GM12864 (cell line): ENCODE measurements at places on chromosomes 3 and 15.

- DNase-seq: no peak
Measured at GRCh38 chr15:45522328-45523165, at the start of gene SLC30A4. Gene SLC30A4, minus strand, starts transcription at chr15:45522755. Its CDS starts 401 bp downstream, at chr15:45522354.

GRCh38 chr3:38834110-38834509 is 18.1 kb upstream of the SCN10A start:
- DNase-seq: no peak

- no peak for DNase-seq
Measured at GRCh38 chr3:25426408-25426807, 1.7 kb upstream of the RARB start.

GRCh38 chr3:33855884-33856546 is 57.6 kb downstream of the PDCD6IP start:
- DNase-seq: no peak

GRCh38 chr3:180657094-180657493 is 22.2 kb downstream of the CCDC39 start:
- DNase-seq: no peak

- DNase-seq: no peak
Measured at GRCh38 chr15:43184407-43185124, 637 bp upstream of the CCNDBP1 start.

DNA sequence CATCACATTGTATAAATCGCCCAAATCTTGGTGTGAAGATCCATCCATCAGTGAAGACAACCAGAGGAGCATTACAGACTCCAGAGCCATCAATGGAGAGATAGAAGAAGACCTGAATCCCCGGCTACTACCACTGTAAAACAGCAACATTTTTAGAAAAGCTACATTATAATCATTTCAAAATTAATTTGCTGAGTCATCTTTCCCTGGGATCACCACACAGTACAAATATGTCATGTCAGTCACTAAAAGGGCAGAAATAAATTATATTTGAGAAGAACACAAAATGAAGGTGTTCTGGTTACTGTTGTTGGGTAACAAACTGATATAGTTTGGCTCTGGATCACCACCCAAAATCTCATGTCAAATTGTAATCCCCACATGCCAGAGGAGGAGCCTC is 218.5 kb upstream of the STT3B start:
- no peak for DNase-seq

GRCh38 chr3:125083776-125084175 is 28.0 kb upstream of the HEG1 start:
- DNase-seq: no peak

- DNase-seq: no peak
Measured at GRCh38 chr15:88911766-88912118, 1.4 kb downstream of the MFGE8 start.

GRCh38 chr3:59481776-59482400 is 432.1 kb upstream of the CFAP20DC start:
- no peak for DNase-seq

DNA sequence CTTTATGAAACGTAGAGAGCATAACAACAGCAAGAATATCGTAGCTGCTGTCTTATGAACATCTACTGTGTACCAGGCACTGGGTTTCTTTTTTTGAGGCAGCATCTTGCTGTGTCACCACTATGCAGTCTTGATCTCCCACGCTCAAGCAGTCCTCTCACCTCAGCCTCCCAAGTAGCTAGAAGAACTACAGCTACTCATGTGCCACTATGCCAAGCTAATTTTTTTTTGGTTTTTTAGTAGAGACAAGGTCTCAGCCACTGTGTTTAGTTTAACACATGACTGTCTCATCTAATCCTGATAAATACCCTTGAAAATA is 129.9 kb downstream of the VGLL4 start:
- no peak for DNase-seq

DNA sequence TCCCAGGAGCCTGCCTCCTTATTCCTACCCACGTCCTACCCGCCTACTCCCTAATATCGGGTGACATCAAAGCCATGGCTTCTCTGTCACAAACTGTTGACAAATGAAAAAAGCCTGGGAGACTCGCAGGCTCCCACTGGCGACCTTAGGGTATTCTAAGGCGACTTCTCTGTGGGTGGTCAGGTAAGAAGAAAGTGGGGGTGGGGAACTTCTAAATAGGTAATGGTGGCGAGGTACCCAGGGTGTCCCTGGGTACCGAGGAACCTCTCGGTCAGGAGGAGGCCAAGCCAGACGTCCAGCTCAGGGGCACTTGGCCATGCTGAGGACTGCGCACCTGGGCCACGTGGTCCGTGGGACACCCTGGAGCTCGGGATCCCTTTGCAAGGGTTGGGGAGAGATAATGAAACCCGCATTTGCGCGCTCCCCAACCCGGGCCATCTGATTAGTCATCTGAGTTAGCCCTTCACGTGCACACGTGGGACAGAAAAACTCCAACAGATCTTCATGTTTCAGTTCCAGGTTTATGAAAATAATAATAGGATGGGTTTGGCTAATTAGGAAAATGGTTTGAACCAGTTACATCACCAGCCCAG is 78.2 kb downstream of the NR2F2 start:
- no peak for DNase-seq

GRCh38 chr15:56719021-56719612 is 14.2 kb downstream of the ZNF280D start:
- no peak for DNase-seq

GRCh38 chr15:31267161-31268107 is 59.2 kb upstream of the KLF13 start:
- no peak for DNase-seq

GRCh38 chr3:192864941-192865340 is 52.7 kb downstream of the MB21D2 start:
- DNase-seq: no peak

- DNase-seq: no peak
Measured at GRCh38 chr15:74349241-74349778, 18.1 kb downstream of the CYP11A1 start.

DNA sequence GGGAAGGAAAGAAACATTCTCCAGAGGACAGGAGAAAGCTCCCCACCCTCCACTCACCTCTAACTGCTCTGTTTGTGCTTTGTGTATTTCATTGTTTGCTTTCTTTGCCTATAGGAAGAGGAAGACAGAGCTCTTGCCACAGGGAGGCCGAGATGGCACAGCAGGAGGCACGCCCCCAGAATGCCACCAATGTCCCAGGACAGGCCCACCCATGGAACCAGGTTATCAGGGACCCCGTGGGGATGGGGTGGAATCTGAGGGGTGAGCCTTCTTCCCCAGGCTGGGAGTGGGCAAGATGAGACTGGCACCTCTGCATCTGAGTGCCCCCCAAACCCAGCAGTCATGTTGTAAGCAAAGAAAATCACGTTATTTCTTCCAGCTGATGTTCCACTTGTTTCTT is 155.8 kb downstream of the TBC1D2B start:
- DNase-seq: no peak

- no peak for DNase-seq
Measured at GRCh38 chr3:190862209-190863118, at the start of gene GMNC. Gene GMNC, minus strand, starts transcription at chr3:190862694. Its CDS starts 79 bp downstream, at chr3:190862615.

DNA sequence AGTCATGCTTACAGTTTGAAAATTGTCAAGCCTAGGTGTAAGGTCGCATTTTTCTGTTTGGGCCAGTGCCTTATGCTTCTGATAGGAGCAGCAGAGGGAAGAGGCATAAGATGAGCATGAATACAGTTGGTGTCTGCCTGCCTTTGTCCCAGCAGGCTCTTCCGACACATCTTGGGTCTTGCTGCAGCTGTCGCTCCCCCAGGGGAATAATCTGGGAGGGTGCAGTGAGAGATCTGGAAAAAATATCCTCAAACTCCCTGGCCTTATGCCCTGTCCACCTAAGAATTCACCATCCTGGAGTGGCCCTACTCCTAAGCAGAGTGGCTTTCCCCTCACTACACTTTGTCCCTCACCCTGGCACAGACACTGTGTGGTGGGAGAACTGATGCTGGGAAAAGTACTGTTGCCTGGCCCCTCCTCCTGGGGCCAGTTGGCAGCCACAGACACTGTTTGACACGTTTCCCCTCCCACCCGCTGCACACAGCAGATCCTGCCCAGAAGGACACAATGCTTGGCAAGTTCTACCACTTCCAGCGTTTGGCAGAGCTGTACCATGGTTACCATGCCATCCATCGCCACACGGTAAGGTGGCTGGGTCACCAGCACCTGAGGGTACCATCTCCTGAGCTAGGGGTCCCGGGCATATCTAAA is 21.1 kb upstream of the RHO start:
- no peak for DNase-seq

DNA sequence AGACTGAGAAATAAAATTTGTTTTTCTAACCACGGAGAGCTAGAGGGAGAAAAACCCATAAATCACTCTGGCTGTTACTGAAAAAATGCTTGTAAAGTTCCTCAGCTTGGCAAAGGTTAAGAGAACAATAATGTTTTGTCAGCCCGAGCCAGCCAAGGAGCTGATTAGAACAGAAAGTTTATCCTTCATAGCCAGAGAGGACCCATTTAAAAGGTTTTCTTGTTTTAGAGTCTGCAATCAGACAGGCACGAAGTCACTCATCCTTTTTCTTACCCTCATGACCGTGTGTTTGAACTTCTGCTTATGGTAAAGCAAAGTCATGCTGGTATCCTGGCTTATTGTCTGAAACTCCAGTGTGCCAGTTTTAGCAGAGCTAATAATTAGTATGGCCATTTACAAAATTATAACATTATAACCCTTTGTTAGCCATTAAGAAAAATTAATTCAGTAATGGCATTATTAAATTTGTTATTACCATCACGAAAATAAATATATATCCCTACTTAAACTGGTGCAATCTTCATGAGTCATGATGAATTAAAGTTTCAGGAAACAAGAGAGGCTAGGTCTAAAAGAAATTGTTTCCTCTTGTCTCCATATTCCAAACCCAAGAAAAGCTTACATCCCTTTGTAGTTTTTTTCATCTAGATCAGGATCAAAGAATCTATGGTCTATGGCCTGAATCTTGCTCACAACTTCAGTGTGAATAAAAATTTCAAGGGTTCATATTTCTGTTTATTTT is 13.5 kb upstream of the STXBP5L start:
- DNase-seq: no peak

DNA sequence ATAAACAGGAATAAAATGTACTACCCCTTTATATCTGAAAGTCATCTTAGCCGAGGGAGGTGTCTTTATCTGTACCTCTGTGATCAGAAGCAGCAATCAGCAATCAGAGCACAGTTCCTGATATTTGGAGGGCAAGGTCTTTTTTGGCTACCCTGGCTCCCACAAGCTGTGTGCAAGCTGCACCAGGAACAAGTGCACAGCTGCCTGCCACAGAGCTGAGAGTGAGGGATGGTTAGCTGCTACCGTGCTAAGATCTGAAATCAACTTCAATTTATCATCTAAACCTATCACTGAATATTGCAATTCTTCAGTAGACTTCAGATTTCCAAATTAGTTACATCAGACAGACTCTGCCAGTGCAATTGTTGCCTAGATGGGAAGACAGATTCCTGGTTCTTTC is 404.6 kb upstream of the ARL6 start:
- DNase-seq: no peak

- DNase-seq: no peak
Measured at GRCh38 chr3:126181398-126181725, 976 bp upstream of the ALDH1L1 start.

DNA sequence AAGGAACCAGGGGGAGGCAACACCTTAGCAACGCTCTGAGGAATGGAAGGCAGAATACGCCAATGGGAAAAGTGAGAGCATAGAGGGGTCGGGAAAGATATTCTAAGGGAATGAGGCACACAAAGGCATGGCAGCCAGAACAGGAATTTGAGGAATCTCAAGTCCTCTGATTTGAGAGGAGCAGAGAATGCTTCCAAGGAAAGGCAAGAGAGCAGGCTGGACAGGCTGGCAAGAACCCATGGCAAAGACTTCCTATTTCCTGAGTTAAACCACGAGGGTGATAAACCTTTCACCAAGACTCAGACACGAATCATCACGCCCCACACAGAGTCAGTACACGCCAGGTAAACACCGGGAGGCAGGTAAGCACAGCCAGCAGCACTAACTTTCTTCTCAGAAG is 109.8 kb downstream of the IGF2BP2 start:
- no peak for DNase-seq

DNA sequence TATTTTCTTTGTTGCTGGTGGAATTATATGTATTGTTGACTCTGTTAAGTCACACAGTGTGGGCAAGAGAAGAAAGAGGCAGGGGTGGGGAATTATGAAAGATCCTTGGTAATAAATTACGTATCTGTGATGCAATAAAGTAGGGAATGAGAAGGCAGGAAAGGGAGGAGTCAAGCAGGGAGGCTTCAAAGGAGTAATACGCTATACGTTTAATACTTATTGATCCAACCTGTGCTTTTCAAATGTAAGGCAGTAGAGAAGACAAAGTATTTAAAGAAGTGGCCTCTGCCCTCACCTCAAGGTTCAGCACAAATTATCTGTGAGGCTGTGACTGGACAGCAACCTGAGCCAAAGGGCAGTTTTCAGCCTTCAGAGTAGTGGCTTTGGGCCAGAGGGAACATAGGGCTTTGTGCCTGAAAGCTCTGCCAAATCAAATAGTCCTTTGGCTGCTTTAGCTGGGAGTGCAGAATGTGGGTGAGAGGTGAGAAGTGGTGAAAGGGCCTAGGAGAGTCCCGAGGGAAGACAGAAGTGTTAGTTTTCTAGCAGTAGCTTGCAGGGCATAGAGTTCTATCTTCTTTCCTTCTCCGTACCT is 1.2 kb upstream of the PLIN1 start:
- no peak for DNase-seq

DNA sequence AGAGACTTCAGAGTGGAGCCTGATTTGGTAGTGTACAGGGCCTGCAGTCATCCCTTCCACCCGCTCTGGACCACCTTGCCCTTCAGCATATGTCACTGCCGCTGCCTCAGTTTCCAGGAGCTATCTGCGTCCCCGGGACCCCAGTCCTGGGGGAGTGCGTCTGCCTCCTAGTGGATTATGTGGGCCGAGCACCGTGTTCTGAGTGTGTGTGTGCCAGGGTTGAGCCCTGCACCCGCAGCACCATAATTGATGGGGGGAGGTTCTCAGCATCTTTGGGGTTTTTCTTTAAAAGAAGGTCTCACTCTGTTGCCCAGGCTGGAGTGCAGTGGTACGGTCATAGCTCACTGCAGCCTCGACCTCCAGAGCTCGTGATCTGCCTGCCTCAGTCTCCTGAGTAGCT is 33.6 kb downstream of the CD276 start:
- no peak for DNase-seq

DNA sequence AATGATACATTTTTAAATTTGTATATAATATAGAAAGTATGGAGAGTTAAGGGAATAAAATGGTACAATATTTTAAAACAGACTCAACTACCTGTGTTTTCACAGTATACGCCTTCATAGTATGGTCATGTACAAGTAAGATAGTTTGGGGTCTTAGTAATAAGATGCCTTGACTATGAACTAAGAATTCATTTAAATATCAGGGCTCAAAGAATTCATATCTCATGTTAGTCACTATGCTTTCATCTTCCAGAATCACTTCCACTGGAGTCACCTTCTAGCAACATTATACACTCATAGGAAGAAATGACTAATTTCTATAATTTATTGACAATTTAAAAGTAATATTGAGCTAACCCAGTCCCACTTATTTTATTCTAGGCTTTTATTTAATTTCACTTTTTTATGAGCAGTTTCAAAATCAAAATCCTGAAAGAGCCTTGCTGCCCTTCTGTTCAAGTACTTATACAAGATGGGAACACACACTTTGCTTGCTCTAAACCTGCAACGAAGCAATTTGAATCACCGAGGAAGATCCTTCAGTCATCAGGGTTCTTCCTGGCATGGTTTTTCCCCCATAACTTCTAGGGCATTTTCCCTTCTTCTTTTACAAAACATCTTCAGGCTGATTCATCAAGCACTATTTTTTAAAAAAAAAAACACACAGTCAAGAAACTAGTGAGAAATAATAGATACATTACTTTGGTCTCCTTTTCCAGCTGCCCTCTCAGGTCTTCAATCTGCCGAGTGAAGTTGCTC is 94.1 kb downstream of the MYH15 start:
- DNase-seq: no peak

- DNase-seq: no peak
Measured at GRCh38 chr15:36251450-36251849, 328.0 kb upstream of the CDIN1 start.
